NCI-H2227 treated with DMSO at 0.1 percent for 48 hours (cell line): ENCODE measurements at places on chromosomes 12 and 14.
A peak's percentile ranks its signal among the peaks of the same experiment; 100 is the strongest.

DNA sequence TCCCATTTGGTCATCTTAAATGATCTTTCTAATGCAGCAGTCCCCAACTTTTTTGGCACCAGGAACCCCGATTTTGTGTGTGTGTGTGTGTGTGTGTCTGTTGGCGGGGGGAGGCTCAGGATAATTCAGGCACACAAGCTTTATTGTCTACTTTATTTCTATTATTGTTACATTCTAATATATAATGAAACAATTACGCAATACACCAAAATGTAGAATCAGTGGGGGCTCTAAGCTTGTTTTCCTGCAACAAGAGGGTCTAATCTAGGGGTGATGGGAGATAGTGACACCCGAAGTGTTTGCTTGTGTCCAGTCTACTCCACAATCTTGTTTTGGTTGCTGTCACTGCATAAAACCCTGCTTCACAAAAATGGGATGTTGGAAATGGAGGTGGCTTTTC lies 621.1 kb upstream of the LRFN5 start:
- no peak for DNase-seq

DNA sequence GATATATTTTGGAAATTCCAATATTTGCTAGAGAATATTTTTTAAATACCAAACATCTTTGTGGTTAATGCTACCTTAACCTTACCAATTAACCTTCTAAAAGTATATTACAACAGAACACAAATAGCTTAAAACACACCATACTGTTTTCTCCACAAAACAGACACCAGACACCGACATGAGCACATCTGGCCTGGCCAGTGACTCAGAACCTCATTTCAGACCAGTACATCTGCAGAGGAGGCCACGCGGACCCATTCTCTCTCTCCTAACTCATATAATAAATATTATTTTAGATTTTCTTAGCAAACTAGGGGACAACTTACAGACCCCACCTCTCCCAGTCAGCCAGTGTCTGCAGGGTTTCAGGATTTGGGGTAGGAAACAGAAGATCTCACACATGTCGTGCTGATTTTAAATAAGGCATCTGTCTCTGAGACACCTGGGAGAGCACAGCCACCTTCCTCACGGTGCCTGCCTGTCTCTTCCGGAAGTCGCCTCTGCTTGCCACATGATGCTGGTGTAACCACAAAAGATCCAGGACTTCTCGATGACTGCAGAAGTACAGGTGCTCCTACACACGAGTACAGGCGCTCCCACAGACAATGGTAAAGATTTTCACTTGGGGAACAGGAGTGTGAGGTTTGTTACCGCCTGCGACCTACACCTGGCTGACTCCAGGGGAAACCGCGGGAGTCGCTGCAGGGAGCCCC lies 9.7 kb upstream of the ANKLE2 start:
- no peak for DNase-seq

GRCh38 chr14:21231020-21231652 lies 38.1 kb downstream of the HNRNPC start:
- DNase-seq: no peak

DNA sequence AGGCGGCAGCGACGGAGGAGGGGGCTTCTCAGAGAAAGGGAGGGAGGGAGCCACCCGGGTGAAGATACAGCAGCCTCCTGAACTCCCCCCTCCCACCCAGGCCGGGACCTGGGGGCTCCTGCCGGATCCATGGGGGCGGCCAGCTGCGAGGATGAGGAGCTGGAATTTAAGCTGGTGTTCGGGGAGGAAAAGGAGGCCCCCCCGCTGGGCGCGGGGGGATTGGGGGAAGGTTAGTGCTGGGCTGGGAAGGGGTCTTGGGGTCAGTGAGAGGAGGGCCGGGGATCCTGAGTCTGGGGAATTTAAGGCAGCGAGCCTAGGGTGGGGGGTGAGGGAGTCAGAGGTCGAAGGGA lies 203 bp downstream of the NFATC4 start:
- no peak for DNase-seq

- no peak for DNase-seq
Measured at GRCh38 chr14:50001999-50002925, 109.4 kb downstream of the ARF6 start.

DNA sequence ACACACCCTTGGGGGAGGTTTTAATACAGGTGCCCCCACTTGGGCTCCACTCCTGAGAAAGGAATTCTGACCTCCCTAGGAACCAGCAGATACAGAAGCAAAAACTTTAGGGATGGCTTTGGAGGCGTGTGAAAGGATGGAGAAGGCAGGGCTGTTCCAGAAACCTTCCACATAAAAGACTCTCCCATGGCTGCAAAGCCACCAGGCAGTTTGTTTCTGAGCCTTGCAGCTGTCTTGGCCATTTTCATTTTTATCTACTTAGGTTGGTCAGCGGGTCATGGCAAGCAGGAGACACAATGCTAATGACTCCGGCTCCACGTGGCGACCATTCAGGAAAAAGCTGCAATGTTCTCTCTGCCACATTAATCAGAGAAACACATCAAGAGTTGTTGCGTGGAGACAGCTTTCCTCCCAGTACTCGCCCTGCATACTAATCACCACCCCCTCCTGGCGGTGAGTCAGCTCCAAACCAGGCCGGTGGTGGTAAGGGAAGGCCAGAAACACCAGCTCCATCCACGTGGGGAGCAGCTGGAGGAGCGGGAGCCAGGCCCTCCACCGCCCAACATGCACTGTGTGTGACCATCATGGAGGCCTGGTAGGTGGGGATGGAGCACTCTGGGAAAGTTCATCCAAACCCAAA lies 30.9 kb upstream of the IRF2BPL start:
- peak; percentile 31 for DNase-seq

DNA sequence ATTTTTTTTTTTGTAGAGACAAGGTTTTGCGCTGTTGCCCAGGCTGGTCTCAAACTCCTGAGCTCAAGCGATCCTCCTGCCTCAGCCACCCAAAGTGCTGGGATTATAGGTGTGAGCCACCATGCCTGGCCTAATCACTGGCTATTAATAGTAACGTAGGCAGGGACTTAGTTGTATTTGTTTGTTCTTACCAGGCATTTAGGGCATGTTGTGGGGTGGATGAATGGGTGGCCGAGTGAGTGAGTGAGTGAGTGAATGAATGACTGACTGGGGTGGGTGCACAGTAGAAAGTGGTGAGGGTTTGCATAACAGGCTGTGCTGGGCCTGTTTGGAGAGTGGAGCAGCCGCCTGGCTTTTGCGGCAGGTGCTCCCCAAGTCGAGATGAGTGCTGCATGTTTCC lies 87.0 kb downstream of the FOXN4 start:
- no peak for DNase-seq

- no peak for DNase-seq
Measured at GRCh38 chr14:101334656-101335055, 226.6 kb upstream of the DIO3 start.

DNA sequence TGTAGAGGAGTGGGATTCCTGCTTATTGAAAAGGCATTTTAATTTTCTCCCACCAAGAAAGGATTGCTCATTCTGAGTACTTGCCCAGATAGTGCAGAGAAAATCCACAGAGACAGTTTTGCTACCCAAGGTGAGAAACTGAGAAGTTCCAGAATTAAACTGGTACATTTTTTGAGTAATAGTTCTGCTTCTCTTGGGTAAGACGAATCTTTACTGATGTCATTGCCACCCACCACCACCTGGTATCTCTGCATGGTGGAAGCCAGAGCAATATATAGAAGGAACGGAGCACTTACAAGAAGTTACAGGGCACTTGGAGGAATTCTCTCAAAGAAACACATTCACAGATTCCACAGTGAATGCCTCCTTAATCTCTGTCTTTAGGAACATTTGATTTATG lies 20.7 kb upstream of the FRMD6 start:
- no peak for DNase-seq

- no peak for DNase-seq
Measured at GRCh38 chr12:11667171-11667570, 17.7 kb downstream of the ETV6 start.

DNA sequence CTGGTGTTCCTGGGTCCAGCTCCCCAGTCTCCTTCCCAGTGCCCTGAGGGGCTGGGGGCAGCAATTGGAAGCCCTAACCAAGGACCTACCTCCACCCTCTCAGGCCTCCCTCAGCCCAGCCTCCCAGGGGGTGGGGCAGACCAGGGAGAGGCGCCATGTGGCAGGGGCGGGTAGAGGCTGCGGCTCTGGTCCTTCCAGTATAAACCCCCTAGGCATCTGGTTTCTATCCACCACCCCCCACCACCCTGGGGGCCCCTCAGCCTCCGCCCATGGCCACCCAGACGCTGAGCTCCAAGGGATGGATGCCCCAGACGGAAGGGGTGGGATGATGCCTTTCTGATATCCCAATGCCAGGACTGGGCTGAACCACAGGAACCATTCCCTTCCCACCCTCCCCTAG lies 2.8 kb upstream of the SP7 start:
- DNase-seq: no peak

DNA sequence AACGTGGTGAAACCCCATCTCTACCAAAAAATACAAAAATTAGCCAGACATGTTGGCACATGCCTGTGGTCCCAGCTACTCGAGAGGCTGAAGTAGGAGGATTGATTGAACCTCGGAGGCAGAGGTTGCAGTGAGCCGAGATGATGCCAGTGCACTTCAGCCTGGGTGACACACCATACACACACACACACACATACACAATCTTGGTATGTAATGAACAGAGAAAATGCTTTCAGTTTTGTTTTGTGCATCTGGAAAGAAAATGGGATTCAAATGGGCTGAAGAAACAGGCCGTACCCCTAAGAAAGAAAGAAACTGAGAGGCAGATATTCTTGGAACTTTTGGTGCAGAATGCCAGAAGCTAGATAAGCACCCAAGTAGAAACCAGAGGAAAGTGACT lies 107.2 kb downstream of the PDE3A start:
- DNase-seq: no peak

- peak; percentile 78 for DNase-seq
Measured at GRCh38 chr14:102694530-102695166, 82.6 kb upstream of the TRAF3 start.

- DNase-seq: no peak
Measured at GRCh38 chr14:99137001-99137700, 134.8 kb downstream of the BCL11B start.

GRCh38 chr12:98275131-98275475 lies 240.3 kb upstream of the TMPO start:
- DNase-seq: no peak

- no peak for DNase-seq
Measured at GRCh38 chr14:58760121-58760520, 122.4 kb downstream of the DACT1 start.

DNA sequence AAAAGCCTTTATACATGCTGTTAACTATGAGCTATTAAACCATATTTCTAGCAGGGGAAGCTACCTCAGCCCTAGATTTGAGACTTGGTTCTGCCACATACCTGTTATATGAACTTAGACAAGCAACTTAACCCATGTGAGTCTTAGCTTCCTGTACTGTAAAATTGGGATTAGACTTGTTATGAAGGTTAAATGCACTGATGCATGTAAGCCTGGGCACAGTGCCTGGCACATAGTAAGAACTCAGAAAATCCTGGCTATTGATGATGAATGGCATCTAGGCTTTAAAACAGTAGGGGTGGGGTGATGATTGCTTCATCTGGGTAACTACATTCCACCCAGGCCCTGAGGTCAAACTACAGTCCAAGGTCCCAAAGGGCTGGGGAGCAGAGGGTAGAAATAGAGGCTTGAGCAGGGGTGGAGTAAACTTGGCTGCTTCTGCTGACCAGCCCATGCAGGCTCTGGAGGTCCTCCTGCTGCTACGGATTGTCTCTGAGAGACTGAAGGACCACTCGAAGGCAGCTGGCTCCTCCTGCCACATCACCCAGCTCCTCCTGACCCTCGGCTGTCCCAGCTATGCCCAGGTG lies 11.3 kb downstream of the ESPL1 start:
- no peak for DNase-seq

DNA sequence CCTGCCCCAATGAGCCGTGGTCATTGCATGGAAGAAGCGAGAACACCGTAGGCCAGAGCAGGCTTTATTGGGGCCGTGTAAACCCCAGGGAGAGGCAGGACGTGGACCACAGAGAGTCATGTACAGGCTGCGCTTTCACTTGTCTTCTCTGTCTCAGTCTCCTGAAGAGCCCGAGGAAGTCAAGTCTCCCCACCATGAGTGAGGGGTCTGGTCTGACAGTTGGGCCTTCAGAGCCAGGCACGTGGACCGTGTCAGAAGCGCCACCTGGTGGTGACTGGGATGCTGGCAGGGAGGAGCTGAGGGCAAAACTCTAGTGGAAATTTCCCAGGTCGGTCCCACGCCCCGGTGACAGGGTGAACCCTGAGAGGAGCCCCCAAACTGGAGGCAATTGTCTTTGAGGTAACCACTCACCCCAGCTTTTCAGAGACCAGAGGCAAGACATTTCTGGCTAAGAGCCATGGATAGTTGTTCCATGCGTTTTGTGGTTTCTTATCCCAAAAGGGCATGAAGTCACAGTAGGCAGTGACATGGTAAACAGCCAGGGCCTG lies 17.4 kb downstream of the RPS6KL1 start:
- DNase-seq: no peak
